Right ventricle myocardium inferior (tissue), 1 donor: ENCODE measurements at places on chromosomes 12 and 14. TPM values are rescaled to one million over a fixed set of nuclear protein-coding genes. Genes with fewer than 3 reads are reported as not detected.

PPP1R36 gene
- not detected for total RNA-seq

DNA sequence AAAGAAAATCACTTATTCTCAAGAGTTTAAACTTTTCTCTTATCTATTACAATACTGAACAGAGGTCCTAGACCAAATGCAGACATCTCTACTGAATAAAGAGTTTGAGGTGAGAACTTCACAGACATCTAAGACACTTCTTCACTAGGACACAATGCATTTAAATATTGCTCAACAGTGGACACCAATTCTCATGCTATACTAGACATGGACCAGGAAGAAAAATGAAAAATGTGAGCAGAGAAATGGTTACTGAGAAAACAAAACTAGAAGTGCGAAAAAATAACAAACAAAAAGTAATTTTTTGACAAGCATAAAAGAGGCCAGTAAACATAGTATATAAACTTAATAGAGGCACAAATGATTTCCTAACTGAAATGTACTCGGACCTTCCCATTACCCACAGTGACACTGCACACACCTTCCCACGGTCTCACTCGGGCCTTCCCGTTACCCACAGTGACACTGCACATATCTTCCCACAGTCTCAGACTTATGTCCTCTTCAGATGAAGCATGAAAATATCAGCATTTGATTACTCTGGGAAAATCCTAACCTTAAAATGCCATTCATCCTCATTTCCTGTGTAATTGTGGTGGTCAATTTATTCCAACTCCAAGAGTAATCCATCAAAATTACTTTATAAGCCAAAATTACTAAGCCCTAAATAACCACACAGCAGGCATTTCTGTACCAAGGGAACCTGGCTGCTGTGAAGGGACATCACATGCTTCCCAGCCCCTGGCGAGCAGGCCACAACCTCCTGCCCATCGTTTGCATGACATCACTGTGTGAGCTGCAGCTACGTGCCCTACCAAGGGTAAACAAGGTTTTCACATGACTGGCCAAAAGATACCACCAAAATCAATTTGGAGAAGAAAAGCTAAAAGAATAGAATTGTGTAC, 6.4 kb downstream of the SLC15A4 start:
- peak; percentile 85 for DNase-seq

DNA sequence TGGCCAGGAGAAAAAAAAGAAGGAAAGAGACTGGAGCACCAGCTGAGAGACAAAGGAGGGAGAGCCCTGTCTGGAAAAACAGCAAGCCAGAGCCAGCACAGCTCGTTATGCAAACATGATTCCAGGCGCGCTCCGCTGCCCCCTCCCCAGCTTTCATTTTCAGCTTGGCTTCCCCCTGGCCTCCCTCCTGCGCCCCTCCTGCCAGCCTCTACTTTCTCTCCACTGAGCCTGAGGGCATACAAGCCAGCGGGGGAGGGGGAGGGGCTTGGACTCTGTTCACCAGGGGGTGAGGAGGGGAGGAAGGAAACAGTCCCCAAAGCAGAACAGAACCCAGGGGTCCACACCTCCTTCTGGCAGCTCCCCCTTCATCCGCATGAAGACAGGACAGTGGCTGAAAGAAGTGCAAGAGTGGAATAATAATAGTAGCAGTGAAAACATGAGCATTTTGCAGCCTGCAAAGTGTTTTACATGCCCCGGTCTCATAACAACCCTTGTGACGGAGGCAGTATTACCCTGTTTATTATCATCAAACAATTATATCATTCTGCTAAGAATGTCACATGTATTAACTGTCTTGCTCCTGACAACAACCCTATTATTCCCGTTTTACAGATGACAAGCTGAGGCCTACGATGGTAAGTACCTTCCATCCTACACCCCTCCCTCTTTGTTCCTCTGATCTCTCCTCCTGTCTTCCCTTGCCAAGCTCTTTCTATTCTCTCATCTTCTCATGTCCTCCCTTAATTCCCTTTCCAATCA, 24.2 kb downstream of the SMUG1 start:
- DNase-seq = peak; percentile 41

APOF gene
- total RNA-seq = not detected

- DNase-seq = peak; percentile 71
Observed at GRCh38 chr12:56839915-56840325, 76.8 kb downstream of the HSD17B6 start.

SDSL gene
- total RNA-seq = 8.5 TPM

DNA sequence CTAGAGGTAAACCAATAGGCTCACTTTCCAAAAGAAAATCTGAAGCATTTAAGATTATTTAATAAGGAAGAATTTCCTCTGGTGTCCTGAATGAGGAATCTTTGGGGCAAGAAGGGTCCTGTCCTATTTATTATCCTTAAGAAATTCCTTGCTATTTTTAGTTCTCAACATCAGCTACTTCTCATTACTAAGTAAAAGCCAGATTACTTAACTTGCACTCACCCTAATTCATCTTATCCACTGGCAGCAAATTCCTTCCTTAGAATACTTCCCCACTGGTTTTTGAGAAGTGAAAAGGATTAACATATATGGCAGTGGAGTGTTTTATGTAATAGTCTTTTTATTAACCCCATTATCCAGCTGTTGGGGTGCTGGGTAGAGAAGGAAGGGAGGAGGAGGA, 767.7 kb downstream of the DIO2 start:
- DNase-seq = no peak

- no peak for DNase-seq
Observed at GRCh38 chr12:75190846-75191245, 18.8 kb downstream of the KCNC2 start.

- no peak for DNase-seq
Observed at GRCh38 chr14:49487238-49487637, 98.9 kb downstream of the RPS29 start.

GRCh38 chr14:101586531-101587430, 25.5 kb downstream of the DIO3 start:
- DNase-seq = no peak

DNA sequence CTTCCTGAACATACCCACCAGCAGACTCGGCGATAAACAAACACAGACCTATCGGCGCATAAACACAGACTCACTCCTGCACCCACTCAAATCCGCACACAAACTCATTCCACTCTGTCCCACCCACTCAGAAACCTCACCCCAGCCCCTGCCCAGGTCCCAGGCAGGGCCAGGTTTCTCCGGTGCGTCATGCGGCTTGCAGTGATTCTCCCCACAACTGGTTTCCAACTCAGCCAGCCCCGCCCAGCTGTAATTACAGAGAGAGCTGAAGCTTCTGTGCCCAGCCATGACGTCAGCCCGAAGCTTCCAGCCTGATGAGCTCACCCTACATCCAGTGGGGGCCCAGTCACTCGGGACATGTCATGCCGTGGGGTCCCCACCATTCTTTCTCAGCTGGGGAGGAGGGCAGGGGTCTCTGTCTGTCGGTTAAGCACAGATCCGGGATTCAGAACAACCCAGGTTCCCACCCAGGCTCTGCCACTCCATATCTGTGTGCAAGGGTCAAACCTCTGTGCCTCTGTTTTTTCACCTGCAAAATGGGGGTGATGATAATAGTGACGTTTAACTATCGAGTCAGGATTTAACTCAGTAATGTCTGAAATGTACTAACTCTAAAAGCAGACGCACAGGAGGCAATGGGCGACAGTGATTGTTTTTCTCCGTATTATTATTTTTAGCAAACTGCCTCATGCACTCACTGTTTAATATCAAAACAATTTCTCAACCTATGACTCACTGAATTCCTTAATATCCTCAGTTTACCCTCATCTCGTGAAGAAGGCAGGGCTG, 2.3 kb upstream of the HSPB8 start:
- DNase-seq = peak; percentile 92

GRCh38 chr12:65335021-65335714, 56.7 kb downstream of the MSRB3 start:
- DNase-seq = no peak

GRCh38 chr12:84969226-84969625, 56.6 kb upstream of the SLC6A15 start:
- DNase-seq = no peak

- DNase-seq = no peak
Observed at GRCh38 chr14:97298331-97298730, 501.1 kb downstream of the VRK1 start.

ARHGDIB gene
- total RNA-seq = 72.1 TPM

- DNase-seq = no peak
Observed at GRCh38 chr12:953776-954175, 4.3 kb upstream of the RAD52 start.

DNA sequence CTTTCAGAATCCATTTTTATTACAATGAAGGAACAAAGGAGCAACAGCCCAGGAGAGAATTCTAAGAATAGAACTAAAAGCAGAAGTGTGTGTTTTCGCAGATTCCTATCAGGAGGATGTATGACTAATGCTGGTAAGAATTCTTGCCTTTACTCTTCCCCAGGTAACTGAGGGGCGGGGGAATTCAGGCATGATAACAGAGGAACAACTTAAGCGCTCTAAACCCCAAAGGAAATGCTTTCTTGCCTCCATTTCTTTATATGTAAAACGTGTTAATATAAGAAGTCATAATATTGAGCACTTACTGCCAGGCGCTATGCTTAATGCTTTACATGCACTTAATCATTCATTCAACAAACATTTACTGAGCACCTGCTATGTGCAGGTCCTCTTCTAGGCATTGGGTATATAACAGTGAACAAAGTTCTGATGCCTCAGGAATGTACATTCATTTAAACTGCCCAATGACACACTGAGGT, 4.5 kb downstream of the HCAR1 start:
- no peak for DNase-seq

DNA sequence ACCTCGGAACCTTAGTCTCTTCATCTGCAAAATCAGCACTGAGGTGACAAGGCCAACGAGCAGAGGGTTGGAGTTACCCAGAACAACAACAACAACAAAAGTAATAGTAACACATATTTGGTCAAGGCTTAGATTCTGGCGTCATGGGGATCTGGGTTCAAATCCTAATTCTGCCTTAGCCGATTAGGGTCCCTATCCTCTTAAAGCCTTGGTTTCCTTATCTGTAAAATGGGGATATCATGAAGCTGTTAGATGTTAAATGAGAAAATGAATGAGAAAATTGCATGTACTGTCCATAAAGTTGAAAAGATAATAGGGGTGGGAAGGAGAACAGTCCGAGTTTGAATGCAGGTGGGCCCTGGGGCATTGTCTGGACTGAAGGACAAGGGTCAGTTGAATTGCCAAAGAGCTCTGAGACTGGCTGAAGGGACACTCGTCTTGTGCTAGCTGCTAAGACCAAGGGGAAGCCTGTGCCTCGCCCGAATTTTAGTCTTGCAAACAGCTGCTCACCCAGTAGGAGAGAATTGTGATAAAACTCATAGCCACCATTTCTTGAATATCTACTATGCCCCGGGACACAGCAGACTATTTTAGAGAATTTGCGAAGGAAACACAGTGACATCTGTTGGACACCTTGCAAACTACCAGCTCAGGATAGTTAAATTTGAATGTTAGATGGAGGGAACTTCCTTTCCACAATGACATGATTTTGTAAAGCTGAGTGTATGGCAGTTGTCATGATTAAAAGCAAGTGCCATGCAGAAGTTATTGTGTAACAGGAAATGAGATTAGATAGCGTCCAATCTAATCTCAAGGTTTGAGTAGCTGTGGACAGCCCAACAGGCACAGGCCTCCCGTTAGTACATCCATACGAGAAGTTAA, 6.8 kb upstream of the HNF1A start:
- no peak for DNase-seq

GRCh38 chr12:84889818-84890217, 22.8 kb downstream of the SLC6A15 start:
- DNase-seq = no peak
